ENCODE measurements at places on chromosomes 6 and 20.

- peak; percentile 44 for DNase-seq
These were observed 376.9 kb downstream of the PHF3 start for GRCh38 chr6:64012351-64013001.

DNA sequence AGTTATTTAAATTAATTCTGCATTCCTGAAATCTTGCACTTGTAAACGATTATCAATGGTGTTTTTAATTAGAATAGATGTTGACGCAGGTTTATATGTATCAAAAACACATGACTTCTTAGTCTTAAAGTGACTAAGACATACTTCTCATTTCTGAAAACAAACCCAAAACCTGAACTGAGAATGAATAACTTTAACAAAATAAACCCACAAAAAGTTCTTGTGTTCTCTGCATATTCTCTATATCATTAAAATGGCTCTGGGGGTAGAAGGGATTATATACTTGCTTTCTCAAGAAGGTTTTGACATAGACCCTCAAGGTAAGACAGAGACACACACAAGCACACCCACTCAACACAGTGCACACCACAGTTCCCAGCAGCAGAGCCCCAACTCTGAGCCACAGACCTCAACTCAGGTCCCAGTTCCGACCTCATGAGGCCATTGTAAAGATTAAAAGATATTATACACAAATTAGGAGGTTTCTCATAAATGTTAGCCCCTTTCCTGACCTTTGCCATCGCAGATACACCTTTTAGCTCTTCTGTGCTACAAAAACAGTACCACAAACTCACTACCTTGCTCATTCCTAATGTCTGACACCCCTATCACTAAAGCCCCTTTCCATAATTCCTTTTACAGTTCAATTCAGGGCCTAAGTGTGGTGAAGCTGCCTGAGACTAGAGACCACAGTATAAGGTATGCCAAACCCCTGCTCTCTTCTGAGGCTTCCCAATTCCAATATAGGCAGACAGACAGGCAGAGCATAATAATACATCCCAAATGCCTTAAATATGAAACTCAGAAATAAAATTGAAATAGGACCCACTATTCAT, 267.8 kb downstream of the PTPRK start:
- DNase-seq: no peak

GRCh38 chr6:7188492-7188891, 80.7 kb downstream of the RREB1 start:
- DNase-seq: no peak

DNA sequence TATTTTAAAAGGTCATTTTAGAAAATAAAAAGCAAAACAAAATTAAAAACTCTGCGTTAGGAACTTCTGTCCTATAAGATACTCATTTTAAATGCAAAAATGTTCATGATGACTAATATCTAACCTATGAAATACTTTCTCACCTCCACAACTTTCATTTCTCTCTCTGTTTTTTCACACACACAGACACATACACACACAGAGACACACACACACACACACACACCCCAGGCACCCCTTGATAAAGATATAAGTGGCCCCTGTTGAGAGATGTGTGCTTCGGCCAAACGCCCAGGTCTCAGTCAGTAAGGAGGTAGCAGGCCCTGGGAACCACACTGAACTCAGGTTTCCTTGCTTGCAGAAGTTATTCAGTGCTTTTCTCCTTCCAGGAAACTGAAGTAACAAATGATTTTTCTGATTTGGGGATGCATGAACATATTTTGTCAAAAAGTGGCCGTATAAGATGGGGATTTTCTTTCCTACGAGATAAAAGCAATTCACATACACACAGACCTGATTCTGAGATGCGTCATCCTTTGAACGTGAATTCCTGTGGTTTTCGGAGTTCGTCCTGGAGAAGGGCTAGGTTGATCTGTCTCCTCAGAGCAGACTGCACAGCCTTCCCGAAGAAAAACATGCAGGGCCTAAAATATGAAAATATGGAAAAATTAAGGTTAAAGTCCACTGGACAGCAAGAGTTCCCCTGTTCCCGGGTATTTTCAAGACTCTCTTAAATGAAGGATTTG, 306.8 kb upstream of the FOXQ1 start:
- DNase-seq: no peak

DNA sequence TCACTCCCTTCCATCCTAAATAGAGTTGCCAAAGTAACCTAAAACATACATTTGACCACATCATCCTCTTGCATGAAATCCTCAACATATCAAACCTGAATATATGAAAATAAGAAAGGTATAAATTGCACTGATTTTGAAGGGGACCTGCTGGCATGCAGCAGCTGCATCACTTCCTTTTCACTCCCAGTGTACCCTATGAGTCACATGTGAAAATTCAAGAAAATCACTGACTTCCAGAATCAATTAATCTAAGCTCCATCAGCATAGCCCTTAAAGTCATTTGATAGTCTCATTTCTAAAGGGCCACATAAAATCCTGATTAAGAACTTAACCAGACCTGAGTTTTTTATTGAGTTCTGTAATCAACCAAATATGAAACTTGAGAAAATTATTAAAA, 24.3 kb downstream of the SNX14 start:
- no peak for DNase-seq

DNA sequence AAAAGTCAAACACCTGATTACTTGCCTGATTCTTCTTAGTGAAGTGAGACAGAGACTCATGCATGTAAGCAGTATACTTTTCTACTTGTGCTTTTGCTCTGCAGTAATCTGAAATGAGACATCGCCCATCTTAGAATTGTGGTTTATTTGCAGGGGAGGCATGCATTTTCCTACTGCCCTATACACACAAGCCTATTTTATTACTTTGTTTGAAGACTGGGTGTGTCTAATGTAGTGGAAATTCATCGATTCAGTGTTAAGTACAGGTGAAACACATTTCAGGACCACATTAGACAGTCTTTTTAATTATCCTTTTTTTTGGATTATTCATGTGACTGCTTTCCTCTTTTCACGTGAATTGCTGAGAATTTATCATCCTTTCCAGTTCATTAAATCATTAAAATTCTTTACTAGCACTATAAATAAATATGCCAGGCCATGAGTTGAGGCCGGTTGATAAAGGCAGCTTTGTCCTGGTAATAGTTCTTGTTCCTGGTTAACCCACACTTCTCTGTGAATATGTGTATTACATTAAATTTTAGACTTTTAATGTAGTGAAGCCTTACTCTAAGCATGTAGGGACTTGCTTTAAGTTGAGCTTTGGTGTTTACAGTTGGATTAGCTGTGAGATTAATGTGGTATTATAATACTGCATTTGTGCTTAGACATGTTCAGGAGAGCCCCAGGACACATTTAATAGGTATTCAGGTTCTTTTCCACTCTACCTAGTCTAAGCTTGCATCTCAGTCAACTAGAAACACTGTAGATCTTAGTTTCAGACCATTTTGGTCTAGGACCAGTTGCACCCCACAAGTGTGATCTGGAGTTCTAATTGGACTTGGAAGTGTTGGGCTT, 10.8 kb upstream of the BTBD3 start:
- DNase-seq: no peak

DNA sequence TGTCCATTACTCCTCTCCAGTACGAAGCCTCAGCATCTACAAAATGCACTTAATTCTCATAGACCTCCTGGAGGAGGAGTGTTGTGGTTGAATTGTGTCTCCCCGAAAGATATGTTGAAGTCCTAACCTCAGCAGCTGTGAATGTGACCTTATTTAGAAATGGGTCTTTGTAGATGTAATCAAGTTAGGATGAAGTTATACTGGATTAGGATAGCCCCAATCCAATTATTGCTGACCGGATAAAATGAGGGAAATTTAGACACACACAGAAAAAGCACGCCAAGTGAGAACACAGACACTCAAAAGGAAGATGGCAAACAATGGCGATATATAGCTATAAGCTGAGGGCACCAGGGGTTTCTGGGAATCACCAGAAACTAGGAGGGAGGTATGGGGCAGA, 64.2 kb upstream of the FAM184A start:
- no peak for DNase-seq

DNA sequence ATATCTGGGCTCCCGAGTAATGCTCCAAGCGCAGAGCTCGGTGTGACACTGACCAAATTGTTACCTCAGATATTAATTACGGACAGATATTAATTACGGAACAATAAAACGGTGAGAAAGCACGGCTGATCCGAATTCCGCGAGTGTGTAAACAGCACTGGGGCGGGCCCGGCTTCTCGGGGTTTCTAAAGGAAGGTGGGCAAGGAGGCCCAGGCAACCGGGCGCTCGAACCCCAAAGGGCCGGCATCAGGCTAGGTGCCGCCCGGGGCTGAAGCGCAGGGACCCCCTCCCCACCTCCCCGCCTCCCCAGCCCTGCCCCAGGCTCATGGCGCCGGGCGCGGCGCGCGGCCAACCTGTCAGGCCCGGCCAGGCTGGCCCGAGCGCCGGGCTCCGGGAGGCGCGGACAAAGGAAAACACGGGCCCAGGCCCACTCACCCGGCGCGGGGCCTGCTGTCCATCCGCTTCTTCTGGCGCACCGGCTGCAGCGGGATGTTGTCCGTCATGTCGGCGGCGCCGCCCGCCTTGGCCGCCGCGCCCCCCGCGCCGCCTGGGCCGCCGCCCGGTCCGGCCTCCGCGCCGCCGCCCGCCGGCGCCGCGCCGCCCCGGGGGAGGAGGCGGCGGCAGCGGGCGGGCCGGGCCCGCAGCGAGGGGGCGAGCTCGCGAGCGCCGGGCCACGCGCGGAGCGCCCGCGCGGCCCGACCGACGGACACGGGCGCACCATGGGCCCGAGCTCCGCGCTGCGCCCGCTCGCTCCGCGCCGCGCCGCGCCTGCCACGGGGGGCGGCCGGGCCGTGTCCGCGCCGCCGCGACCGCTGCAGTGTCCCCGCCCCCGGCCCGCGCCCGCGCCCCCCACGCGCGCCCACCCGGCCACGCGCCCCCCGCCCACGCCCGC, at the start of gene ATP9A:
ATP9A (minus strand) TSS at position 524 of the 892 bp plus-strand sequence; CDS start at position 503, 21 bp downstream.
- peak; percentile 72 for DNase-seq

GRCh38 chr6:170062209-170062914, 228.5 kb downstream of the DLL1 start:
- DNase-seq: no peak

GRCh38 chr6:80250391-80250997, 144.0 kb downstream of the BCKDHB start:
- no peak for DNase-seq

- no peak for DNase-seq
These were observed 8.2 kb downstream of the PRPH2 start for GRCh38 chr6:42714098-42714761.

DNA sequence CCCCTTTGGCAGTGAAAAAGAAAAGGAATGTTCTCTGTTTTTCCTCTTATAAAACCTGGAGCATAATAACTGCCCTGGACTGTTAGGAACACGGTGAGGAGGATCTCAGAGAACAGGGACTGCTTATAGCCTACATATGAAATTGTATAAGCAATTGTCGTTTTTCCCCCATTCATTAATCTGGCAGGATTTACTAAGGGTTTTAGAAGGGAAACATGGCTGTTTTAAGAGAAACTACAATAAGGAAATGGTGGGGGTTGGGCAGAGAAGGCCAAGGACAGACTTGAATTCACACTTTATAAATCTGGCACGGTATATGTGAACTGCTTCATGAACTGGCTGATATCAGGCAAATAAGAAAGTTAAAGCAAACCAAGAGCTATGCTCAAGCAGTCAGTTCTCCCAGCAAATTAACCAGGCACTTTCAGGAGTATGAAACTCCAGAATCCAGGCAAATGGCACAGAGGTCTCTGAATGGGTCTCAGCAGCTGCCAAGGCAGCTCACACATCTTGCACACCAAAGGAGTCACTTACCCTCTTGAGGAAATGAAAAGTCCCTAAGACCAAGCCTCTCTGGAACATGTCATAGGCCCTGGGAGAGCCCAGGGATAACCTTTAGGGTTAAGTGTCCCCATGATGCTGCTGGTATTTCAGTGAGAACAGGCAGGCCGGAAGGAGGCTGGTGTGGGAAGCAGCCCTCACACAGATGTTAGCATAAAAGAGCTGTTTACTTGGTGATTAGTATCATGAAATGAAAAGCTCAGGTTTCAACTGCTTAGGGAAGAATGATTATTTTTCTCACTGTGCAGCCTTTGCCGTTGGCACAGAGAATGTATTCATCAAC, 260.5 kb upstream of the MARCKS start:
- DNase-seq: peak; percentile 21

GRCh38 chr20:21246161-21246560, 57.0 kb upstream of the XRN2 start:
- DNase-seq: no peak

- no peak for DNase-seq
These were observed 67.3 kb upstream of the NXT1 start for GRCh38 chr20:23283096-23283850.

GRCh38 chr6:48826901-48827701, 636.0 kb downstream of the MMUT start:
- no peak for DNase-seq

GRCh38 chr6:139944976-139945375, 570.5 kb upstream of the CITED2 start:
- DNase-seq: no peak

DNA sequence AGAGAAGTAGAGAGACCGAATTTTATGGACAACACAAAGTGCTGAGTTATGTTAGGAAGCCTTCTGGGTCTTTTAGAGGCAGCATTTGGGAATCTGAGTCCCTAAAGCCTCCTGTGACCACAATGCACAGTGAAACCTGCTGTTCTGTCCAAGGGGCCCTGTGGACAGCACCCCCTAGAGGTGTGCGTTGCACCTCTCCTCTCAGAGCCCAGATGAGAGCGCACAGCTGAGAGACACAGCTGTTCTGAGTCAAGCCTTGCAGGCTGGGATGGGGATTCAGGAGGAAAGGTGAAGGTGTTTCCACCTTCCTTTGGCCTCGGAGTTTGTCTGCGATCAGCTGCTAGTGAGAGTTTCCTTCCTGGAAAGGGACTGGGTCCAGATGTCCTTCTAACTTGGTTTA, 13.0 kb downstream of the PCK1 start:
- DNase-seq: peak; percentile 67

DNA sequence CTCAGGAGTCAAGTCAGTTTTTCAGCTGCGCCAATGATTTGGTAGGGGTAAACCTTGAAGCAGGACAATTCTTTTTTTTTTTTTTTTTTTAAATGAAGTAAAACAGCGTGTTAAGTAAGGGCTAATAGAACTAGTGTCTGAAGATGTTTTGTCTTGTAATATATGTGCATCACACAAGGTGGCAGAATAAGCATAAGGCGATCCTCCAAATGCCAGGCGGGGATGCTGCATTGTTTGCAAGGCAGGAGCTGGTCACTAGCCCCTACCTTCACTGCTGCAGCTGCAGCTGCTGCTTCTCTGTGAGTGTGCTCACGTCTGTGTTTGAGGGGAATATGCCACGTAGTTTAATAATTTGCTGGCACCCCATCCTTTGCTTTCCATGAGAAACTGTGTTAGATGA, 272.7 kb upstream of the MAP3K7 start:
- DNase-seq: peak; percentile 19

DNA sequence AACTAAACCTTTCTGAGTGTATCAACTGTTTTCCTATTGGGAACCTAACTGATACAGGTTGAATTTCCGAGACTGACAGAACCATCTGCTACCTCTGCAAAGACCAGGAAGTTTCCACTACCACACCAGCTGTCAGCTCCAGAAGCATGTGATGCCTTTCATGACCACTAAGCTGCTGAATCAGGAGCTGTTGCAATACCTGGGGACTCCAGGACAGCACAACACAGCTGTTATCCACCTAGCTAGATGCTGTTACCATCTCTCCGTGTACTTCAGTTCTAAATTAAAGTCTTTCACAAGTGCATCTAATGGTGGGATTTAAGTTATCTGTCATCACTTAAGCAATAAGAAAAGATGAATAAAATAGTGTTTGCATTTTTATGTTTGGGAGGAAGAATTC, 158.2 kb upstream of the IMPG1 start:
- peak; percentile 36 for DNase-seq
